ENCODE measurements at places on chromosomes 6 and 20.

GRCh38 chr6:88705601-88706000 is 257.8 kb downstream of the RNGTT start:
- DNase-seq = peak; percentile 73

- DNase-seq = no peak
These were observed 59.4 kb upstream of the BACH2 start for GRCh38 chr6:90356012-90356421.

GRCh38 chr6:170062915-170063241 is 228.0 kb downstream of the DLL1 start:
- no peak for DNase-seq

GRCh38 chr6:106608080-106608668 is 21.1 kb downstream of the RTN4IP1 start:
- peak; percentile 81 for DNase-seq

GRCh38 chr20:17449031-17449430 is 82.1 kb downstream of the BFSP1 start:
- no peak for DNase-seq

DNA sequence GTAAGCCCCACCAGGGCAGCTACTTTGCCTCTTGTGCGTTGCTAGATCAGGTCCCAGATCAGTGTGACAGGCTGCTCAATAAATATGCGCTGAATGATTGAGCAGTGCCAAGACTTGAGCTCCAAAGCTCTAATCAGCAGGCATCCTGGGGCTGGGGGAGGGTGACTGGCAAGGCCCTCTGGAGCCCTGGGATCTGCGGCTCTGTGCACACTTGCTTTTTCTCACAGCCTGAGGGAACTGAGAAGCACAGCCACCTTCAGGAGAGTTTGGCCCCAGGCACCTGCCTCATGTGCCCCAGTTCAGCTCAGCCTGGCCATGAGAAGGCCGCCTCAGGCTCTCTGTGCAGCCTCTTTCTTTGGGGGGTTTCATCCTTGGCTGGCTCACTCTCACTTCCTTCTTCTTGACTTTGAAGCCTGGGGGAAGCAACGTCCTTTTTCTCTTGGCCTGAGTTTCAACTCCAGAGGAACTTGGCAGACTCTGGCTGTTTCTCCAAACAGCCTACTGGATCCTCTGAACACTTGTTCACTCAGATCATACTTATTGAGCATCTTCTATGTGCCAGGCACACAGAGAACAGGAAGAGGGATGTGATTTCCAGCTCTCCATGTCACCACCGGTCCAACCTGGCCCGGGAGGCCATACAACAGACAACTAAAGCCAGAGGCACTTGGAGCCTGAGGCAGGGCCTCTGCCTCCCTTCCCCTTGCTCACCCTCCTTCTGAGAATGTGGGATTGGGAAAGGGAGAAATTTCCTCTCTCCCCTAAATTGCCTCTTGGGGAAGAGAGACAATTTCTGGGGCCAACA is 114.0 kb downstream of the VEGFA start:
- peak; percentile 63 for DNase-seq

DNA sequence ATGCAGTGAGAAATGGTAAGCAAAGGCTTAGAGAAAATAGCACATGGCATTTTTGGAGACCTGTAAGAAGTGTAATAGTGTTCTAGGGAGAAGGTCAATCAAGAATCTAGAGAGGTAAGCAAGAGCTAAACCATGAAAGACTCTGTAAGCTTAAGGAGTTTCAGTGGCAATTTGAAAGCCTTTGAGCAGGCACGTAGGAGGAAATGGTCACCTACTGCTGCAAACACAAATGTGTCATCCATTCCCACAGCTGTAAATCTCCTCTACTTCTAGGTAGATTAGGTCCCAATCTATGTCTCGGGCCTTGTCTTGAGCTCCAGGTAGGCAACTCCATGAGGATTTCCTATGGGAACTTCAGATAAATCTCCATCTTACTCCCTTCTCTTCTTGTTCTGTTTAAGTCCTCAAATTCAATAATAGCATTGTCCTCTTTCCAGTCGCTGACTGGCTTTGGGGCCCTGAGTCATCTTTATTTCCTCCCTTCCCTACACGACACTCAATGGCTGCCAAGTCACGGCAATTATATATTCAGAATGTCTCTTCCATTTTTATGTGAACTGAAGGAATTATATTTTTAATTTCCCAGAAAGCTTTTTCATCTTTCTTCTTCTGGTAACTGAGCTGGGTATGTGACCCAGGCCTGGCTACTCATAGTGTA is 24.2 kb upstream of the PAQR8 start:
- DNase-seq = peak; percentile 61

- DNase-seq = no peak
These were observed 28.2 kb upstream of the FABP7 start for GRCh38 chr6:122751326-122751725.

- DNase-seq = no peak
These were observed 9.0 kb upstream of the SLC2A12 start for GRCh38 chr6:134061440-134061839.

- DNase-seq = peak; percentile 62
These were observed 133.7 kb upstream of the GMDS start for GRCh38 chr6:2378891-2379652.

DNA sequence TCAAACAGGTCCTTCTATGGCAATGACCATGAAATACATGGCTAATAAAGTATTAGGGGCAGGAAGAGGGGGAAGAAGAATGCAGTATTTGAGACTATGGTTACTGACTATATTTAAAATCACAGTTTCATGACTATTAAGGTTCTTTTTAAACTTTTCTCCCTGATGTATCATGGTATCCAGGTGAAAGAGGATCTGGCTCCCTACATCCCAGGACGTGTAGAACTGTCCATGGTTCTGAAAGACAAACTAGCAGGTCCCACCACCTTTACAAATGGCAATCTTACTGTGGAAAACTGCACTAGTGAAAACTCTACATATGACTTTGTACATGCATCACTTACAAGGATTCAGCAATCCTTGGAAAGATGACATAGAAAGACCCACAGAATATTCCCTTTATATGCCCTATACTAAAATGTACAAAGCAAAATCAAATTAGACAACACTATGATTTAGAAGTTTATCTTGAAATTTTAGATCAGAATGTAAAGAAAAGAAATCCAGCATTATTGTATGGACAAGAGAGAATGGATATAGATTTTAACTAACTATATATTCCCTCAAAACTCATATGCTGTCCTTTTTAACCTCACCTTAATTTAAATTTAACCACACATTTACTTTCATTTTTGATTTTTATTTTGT is 33.5 kb downstream of the RPP21 start:
- DNase-seq = no peak

GRCh38 chr20:63120808-63121090 is 95.2 kb downstream of the YTHDF1 start:
- no peak for DNase-seq

DNA sequence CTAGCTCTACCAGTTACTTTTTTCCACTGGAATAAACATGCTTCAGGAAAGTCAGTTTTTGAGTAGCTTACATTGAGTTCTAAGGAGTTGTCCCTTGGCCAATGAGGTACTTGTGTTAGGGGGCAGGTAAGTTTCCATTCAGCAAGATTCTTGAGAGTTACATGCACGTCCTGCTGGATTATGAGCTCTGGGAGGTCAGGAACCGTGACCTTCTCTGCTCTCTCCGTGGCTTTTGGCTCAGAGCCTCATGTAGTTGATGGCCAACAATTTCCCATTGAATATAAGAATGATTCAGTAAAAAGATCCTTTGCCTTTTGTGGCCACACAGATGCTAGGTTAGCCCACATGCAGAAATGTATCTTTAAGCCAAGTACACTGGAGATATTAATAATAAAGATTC is 181.8 kb upstream of the RALGAPA2 start:
- no peak for DNase-seq

- DNase-seq = peak; percentile 84
These were observed 27.1 kb downstream of the CD83 start for GRCh38 chr6:14144678-14145113.

DNA sequence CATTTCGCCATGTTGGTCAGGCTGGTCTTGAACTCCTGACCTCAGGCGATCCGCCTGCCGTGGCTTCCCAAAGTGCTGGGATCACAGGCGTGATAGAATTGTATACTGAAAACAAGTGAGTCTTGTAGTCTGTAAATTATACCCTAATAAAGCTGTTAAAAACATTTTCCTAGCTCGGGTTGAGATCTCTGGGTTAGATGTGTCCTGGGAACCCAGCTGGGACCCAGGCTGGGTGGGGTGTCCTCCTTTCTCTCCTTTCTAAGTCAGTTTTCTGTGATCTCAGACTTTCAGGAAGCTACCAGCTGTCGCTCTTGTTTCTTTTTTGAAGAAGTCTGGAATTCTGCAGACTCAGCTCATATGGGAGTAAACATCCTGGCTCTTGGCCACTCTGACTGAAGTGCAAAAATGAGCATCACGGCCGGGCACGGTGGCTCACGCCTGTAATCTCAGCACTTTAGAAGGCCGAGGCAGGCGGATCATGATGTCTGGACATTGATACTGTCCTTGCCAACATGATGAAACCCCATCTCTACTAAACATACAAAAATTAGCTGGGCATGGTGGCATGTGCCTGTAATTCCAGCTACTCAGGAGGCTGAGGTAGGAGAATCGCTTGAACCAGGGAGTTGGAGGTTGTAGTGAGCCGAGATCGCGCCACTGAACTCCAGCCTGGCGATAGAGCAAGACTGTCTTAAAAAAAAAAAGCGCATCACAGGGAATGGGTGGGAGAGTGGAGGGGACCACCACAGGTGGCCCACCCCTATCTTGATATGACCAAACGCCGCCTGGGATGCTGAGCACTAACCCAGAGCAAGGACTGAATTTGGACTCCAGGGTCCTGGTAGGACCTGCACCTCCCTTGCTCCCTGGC is 9.9 kb upstream of the PCIF1 start:
- no peak for DNase-seq

GRCh38 chr20:42123981-42124473 is 505.9 kb upstream of the CHD6 start:
- no peak for DNase-seq

DNA sequence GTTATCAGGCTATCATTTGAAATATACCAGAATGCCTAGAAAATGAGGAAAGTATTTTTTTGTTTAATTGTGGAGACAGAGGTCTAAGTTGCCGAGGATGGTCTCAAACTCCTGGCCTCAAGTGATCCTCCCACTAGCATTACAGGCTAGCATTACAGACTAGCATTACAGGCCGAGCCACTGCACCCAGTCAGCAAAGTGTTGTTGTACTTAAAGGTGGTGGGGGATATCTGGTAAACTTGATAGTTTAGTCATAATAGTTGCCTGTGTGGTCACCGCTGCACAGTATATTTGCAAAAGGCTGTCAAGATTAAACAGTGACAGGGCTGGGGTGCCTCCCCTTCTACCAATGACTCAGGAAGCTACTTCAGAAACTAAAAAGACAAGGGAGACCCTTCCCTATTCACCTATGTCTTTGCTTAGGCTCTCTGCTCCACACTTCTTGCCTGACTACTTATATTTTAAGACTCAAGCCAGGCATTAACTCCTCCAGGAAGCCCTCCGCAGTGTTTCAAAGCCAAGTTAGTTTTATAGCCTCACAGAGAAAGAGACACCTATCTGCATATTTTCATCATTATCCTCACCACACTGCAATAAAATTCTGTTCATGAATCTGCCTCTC is 3.1 kb upstream of the AKIRIN2 start:
- peak; percentile 93 for DNase-seq

DNA sequence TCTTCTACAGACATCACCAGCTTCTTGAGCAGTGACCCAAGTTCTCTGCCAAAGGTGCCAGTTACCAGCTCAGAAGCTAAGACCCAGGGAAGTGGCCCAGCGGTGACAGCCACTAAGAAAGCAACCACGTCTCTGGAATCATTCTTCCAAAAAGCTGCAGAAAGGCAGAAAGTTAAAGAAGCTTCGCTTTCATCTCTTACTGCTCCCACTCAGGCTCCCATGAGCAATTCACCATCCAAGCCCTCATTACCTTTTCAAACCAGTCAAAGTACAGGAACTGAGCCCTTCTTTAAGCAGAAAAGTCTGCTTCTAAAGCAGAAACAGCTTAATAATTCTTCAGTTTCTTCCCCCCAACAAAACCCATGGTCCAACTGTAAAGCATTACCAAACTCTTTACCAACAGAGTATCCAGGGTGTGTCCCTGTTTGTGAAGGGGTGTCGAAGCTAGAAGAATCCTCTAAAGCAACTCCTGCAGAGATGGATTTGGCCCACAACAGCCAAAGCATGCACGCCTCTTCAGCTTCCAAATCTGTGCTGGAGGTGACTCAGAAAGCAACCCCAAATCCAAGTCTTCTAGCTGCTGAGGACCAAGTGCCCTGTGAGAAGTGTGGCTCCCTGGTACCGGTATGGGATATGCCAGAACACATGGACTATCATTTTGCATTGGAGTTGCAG is 15.2 kb downstream of the GTPBP2 start:
- no peak for DNase-seq

DNA sequence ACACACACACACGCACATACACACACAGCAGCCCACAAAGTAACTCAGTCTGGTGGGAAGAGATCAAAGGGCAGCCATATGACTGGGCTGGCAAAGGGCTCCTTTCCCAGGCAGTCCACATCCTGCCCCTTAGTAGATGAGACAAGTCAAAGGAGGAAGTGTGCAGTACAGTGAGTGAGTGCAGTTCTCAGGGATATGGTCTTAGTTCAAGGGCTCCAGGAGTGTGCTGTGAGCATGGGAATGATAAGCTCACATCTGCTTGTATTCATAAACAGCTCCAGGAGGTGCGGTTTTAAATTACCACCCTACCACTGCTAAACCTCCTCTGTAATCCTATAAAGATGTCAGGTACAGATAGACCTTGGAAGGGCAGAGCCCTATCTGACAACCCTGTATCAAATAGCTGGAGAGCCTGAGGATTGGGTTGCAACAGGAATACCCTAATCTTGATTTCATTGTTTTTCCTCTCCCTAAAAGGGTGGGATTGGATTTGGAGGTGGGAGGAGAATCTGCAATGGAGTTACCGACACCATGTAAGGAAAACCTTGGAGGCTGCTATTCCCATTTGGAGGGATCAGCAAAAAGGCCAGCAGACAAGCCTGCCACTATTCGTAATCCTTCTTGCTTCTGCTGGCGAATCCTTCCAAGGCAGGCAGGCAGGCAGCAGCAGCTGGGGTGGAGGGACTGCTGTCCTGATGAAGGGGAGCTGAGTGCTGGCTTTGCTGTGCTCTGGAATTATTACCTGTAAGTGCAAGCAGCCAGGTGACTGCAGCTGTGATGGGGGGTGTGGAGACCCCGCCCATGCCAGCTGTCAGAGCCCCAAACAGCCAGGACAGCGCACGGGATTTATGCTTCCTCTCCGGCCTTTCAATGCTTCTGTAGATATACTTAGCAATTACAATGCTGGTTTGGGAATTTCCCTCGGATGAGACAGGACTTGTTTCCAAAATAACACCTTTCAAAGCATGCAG is 342.7 kb downstream of the PRL start:
- peak; percentile 38 for DNase-seq
